ENCODE measurements at places on chromosomes 16 and 17.

- no peak for DNase-seq
These were observed 172.2 kb upstream of the MAF start for GRCh38 chr16:79772784-79773183.

- no peak for DNase-seq
These were observed 101.5 kb downstream of the ZNF778 start for GRCh38 chr16:89318871-89319630.

DNA sequence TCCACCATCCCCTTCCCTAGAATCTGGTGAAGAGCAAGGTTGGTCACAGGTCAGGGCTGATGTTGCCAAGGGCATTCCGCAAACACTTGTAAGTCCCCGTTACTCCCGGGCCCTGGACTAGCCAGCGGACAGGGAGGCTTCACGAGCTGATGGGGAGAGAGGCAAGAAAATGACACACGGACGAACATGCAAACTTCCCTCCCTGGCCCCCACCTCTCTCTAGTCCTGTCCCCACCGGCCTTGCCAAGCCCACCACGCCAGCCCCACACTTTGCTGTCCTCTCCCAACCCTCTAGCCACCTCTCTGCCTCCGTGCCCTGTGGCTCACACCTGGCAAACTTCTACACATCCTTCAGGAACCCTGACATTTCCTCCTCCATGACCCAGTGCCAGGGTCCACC, 54.8 kb downstream of the RPH3AL start:
- peak; percentile 64 for DNase-seq

- no peak for DNase-seq
These were observed at the start of gene METRNL for GRCh38 chr17:83079352-83079747. Gene METRNL (plus strand): TSS chr17:83079609. CDS start chr17:83079816, 207 bp downstream.

DNA sequence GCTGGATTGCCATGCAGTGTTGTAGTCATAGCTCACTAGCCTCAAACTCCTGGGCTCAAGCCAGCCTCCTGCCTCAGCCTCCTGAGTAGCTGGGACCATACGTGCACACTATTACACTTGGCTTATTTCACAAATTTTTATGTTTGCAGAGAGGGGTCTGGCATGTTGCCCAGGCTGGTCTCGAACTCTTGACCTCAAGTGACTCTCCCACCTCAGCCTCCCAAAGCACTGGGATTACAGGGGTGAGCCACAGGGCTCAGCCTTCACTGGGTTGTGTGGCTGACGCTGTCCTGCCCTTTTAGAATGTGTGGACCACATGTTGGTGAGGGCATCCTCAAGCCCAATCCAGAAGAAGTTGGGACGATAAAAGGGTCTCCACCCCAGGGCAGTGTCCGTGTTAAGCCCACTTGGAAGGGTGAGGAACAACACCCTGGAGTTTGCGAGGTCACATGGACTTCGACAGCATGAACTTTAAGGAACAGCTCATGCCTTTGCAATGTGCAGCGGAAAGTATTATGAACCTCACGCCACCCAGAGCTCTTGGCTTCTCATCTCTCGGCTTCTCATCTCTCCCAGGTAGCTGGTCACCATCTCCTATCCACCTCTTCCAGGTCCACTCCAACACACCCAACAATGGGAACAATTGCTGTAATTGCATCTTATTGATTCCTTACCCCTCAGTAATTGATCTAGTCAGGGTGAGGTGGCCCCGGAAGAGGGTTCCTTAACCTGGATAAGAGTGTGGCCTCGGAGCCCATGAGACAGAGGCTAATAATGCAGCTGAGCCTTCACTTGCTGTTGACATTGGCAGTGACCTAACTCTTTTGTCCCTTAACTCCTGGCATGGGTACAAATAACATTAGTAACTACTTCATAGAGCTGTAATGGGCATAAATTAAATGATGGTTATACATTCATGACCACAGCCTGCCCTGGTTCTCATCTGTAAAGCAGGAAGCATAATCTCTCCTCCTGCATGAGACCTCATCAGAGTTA, 6.7 kb downstream of the FOXL1 start:
- no peak for DNase-seq

- no peak for DNase-seq
These were observed 58.6 kb downstream of the KSR1 start for GRCh38 chr17:27514595-27515413.

GRCh38 chr16:22763437-22764080, 50.4 kb upstream of the HS3ST2 start:
- DNase-seq, result no peak

- no peak for DNase-seq
These were observed 39.7 kb downstream of the BRCA1 start for GRCh38 chr17:43085474-43085873.

DNA sequence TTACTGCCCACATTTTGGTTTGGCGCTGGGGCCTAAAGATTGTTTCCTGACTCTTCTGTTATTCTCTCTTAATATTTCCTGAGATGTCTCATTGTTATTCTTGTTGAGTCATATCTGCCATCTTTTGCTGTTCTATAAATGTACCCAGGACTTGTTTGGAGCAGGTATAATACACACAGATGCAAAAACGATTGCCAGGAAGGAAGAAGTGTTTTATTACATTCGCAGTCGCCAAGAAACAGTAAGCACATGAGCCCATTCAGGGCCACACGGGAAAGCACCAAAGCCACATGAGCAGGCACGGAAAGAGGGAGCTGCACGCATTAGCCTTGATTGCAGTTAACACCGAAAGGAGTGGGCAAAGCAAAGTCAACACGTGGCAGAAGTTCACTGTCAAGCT, 70.2 kb downstream of the ARHGAP44 start:
- no peak for DNase-seq

GRCh38 chr17:41982026-41982760, 15.6 kb downstream of the CNP start:
- no peak for DNase-seq
